Fibroblast of mammary gland (primary cell): ENCODE measurements at places on chromosomes 3 and 15.

- DNase-seq = peak; percentile 78
Observed at GRCh38 chr15:50883903-50884302, 24.6 kb upstream of the AP4E1 start.

DNA sequence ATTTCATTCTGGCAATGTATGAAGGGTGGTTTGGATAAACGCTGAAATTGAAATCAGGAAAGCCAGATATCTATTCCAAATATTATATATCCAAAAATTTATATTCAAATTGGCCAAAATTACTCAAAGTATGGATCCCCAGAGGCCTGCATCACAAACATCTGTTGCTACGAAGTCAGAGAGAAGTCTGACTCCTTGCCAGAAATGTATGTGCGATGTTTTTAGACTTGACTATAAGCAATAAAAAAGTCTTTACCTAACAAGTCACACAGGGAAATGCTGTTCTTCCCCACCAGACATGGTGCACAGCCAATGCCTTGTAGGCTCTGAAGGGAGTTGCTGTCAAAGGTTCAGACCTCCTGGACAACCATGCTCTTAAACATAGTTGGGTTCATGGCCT is 533.1 kb downstream of the OTOL1 start:
- no peak for DNase-seq

DNA sequence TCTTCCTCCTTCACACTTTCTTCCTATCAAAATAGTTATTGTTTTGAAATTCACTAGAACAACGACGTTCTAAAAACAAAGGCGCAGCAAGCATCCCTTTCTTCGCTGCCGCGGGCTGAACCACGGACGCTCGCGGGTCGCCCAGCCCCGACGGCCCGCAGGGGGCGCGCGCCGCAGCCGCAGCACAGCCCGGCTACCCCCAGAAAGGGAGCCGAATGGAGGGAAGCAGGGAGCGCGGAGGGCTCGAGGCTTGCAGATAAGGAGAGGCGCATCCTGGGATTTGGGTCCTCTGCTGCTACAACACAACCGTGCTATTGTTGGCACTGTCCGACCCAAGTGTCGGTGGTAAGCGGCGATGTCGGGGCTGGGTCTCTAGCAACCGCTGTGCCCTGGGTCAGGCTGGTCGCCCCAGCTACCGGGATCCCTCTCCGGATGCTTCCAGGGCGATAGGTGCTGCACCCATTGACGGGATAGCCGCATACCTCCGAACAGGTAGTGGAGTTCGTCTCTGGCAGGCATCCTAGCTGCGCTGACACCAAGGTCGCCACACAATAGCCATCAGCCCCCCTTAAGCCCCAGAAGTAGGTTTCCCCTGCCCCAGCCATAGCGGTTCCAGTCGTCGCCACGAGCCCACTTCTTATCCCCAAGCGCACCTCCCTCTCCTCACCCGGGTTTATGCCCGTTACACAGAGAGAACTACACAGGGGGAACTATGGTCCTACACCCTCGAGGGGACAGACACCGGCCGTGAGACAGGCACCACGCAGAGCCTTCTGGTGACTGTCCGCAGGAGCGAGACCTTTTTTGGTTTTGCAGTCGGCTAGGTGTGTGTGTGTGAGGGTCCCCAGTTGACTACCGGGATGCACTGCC is 6.0 kb downstream of the ONECUT1 start:
- peak; percentile 13 for DNase-seq

GRCh38 chr15:90059208-90059985 is 42.9 kb downstream of the IDH2 start:
- DNase-seq = no peak

- DNase-seq = no peak
Observed at GRCh38 chr3:139326707-139327106, 17.1 kb upstream of the MRPS22 start.

DNA sequence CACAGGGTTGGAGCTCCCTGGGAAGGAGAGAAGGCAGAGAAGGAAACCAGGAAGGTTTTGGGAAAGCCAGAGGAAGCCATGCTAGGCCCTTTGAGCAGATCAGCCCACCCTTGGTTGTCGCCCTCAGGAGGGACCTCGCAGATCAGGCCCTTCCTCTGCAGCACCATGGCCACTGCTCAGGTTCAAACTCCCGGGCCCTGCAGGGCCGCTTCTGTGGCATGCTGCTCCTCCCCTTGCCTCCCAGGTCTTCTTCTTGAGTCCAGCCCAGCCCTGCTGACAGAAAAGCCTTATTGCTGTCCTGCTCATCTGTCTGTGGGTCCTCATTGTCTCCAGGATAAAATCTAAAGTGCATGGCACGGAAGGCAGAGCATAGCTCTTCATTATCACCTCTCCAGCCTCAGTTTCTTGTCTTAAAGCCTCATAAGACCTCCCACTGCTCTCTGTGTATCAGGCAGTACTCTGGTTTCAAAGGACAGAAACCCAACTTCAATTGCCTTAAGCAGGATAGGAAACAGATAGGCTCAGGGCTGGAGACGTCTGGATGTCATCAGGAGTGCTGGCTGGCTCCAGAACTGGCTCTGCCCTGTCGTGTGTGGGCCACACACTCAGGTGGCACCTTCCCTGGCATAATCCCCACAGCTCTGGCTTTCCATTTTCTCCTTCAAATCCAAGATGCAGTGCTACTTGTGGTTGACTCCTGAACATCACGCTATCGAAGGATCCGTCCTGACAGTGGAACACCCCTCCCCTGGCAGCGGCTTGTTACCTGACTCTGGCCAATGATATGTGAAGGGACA is 118.5 kb downstream of the EEFSEC start:
- no peak for DNase-seq

DNA sequence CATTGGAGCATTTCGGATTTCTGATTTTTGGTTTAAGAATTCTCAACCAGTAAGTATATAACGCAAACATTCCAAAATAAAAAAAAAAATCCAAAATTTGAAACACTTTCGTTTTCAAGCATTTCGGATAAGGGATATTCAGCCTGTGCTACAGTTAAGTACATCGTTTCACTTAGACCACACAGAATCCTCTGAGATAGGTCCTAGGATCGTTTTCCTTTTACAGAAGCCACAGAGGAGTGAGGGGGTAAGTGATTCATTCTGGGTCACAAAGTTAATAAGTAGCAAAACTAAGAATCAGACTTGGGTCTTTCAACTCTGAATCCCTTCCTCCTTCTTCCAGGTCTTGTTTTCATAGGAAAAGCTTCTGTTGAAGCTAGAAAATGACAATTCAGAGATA is 249.3 kb downstream of the BBX start:
- DNase-seq = peak; percentile 12

- DNase-seq = no peak
Observed at GRCh38 chr3:63936925-63937324, 24.7 kb upstream of the SCAANT1 start.

- no peak for DNase-seq
Observed at GRCh38 chr3:125615256-125615655, 20.0 kb upstream of the OSBPL11 start.

- peak; percentile 84 for DNase-seq
Observed at GRCh38 chr15:49718234-49718633, 97.4 kb downstream of the DTWD1 start.

DNA sequence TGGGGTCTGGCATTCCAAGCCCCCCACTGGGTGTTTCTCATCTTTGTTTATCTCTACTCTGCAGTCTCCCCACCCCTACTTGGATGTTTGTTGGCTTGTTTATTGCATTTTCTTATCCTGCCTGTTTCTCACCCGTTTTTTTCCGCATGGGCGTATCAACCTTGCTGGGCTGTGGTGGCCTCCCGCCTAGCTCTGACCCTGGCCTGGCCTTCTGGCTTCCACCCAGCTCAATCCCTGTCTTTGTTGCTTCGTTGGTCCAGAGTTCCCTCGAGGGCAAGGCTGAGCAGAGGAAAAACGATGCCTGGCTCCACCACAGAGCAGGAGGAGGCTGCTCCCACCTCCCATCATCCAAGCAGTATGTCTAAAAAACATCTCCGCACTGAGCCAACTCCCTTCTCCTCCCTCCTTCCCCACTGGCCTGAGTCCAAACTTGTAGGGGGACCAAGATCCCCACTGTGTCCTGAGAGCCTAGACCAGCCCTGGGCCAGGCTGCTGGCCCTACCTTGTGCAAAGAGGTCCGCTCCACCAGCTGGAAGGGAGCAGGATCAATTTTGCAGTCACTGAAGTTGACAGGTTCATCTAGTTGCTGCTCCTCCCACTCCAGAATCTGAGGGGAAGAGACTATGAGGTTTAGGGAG is 9.8 kb downstream of the CLCN2 start:
- DNase-seq = no peak

GRCh38 chr15:55170361-55170760 is 26.4 kb downstream of the RSL24D1 start:
- no peak for DNase-seq

GRCh38 chr15:63244976-63245645 is 32.3 kb upstream of the APH1B start:
- DNase-seq = no peak

DNA sequence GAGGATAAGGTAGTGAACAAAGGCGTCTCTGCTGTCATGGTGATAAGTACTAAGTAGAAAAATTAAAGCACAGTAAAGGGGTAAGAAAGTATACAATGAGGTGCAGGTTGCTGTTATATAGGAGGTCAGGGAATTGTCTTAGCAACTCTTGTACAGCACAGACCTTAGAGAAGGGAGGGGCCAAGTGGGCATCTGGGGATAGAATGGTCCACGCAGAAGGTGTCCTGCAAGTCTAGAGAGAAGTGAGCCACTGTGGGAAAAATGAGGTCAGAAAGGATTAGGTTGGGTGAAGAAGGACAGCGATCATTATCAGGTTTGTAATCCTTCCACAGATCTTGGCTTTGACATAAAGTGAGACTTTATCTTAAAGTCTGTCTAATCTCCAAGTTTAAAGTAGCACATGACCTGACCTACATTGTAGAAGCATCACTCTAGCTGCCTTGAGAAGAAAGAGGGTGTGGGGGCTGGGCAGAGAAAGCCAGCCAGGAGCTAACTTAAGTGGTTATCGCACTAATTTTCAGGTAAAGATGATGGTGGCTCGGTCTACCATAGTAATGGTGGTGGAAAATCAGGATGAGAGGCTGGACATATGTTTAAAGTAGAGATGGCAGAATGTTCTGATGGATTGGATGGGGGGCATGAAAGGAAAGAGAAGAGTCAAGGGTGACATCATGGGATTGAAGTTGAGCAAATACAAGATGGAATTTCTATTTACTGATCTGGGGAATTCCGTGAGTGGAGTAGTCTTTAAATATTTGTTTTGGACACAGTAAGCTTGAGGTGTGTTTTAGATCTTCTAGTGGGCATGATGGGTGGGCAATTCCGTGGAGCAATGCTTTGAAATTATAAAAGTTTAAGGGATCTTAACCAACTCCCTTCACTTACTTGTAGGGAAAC is 919.2 kb downstream of the ROBO1 start:
- DNase-seq = no peak

- DNase-seq = no peak
Observed at GRCh38 chr15:57896114-57896513, 169.4 kb downstream of the ALDH1A2 start.

- DNase-seq = no peak
Observed at GRCh38 chr15:41935566-41936020, 36.8 kb downstream of the EHD4 start.

- no peak for DNase-seq
Observed at GRCh38 chr15:35546511-35547381, 781 bp upstream of the DPH6 start.

DNA sequence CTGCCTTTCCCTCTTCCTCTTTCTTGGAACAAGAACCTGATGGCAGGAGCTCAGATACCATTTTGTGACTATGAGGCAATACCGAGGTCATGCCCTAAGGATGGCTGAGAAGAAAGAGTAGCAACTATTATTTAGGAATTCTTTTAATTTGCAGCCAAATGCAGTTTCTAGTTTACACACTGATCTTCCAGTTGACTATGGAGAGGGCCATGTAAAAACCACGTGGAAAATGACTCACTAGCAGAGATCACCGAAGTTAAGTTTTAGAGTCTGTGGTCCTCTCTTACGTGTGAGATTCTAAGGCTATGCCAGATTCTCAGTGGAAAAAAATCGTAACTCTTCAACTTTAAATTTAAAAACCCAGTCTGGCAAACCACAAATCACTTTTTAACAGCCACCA is 7.8 kb downstream of the BNC1 start:
- DNase-seq = no peak

DNA sequence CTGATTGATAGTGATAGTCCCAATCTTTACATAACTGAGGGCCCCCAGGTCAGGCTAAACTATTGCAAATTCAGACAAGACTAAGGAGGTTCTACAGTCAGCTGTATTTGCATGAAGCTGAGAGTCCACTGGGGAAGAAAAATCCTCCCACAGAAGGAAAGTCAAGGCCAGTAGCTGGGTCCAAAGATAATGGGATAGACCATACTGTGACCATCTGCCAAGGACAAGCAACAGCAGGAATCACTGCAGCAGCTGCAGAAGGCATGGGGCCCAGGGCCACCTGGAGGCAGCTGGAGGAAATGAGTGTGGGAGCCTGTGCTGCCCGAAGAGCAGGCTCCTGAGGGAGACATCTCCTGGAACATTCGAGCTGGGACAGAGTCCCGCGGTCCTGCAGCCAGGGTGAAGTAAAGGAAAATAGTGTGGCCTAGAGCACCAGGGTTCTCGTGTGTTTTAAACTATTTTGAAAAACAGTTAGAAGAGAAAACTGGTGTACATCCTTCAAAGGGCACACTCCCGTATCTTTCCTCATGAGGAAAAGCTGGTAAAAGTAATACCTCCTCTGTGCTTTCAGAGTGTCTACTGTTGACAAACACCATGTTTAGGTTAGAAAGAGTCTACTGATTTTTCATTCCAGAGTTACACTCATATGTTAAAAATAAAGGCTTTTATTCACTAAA is 13.2 kb upstream of the TMEM212 start:
- DNase-seq = peak; percentile 83

DNA sequence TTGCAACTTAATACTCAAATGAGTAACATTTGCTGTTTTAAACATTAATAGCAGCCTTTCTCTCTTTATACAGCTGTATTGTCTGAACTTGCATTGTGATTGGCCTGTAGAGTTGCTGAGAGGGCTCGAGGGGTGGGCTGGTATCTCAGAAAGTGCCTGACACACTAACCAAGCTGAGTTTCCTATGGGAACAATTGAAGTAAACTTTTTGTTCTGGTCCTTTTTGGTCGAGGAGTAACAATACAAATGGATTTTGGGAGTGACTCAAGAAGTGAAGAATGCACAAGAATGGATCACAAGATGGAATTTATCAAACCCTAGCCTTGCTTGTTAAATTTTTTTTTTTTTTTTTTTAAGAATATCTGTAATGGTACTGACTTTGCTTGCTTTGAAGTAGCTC is 40.3 kb downstream of the CTNNB1 start:
- peak; percentile 21 for DNase-seq

- no peak for DNase-seq
Observed at GRCh38 chr3:14647976-14648955, 3.3 kb upstream of the CCDC174 start.

DNA sequence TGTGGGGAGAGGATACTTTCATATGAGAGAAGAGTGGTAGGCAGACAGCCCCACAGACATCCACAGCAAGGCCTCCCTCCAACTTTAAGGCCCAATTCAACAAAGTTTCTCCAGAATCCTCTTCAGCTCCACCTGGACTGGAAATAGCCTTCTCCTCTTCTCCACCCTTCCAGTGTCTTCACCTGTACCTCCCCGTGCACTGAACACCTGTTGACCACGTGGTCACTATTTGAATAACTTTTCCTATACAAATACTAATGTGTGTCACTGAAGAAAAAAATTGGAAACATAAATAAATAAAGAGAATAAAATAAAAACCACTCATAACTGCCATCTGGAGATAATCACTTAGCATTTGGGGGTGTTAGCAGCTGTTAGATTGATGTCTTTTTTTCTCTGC is 52.9 kb downstream of the CCNL1 start:
- DNase-seq = no peak

GRCh38 chr3:139917226-139917785 is 17.7 kb upstream of the CLSTN2 start:
- DNase-seq = no peak
